ENCODE measurements at places on chromosomes 12 and 14.

- DNase-seq = no peak
Measured at GRCh38 chr12:60308366-60308991, 712.6 kb downstream of the SLC16A7 start.

DNA sequence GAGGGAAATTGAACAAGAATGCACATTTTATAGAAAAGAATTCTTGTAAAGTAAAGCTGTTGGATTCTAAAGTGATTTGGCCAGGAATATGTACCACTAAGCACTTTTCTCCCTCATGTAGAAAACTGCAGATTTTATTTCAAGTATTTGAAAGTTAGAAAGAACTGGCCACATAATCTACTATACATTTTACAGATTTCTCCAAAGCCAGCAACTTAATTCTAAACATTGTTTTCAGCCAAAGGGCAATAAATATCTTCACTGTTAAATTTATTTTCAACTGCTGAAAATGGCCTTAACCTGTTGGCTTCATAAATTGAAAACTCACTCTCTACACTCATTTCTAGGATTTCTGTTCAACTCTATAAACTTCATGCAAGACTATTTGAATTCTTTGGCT is 15.6 kb upstream of the KERA start:
- no peak for DNase-seq

DNA sequence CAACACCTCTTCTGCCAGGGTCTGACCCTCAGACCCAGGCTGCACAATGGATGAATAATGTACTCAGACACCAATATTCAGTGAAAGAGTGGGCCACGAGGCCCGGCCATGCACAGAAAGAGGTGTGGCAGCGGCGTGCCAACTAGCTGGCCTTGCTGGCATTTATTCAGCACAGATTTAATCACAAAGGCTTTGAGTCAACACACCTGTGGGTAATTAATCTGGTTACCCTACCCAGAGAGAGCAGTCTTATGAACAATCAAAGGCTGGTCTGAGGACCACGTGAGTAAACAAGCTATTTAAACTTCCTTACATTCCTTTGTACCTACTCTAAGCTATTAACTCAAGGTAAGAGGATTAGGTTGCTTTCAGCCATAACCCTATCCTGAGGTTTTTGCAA is 324.8 kb downstream of the C12orf50 start:
- DNase-seq = no peak

- DNase-seq = no peak
Measured at GRCh38 chr12:43273467-43273866, 278.5 kb downstream of the ADAMTS20 start.

- no peak for DNase-seq
Measured at GRCh38 chr12:943051-943450, 6.4 kb downstream of the RAD52 start.

DNA sequence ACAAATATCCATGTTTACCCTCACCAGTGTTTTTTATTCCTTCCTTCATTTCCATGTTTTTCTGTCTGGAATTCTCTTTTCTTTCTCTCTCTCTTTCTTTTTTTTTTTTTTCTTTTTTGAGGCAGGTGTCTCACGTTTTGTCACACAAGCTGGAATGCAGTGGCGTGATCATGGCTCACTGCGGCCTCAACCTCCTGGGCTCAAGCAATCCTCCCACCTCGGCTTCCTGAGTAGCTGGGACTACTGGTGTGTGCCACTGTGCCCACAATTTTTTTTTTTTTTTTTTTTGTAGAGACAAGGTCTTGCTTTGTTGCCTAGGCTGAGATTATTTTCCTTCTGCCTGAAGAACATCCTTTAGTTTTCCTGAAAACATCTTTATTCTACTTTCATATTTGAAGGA is 15.0 kb upstream of the AMIGO2 start:
- DNase-seq = no peak

DNA sequence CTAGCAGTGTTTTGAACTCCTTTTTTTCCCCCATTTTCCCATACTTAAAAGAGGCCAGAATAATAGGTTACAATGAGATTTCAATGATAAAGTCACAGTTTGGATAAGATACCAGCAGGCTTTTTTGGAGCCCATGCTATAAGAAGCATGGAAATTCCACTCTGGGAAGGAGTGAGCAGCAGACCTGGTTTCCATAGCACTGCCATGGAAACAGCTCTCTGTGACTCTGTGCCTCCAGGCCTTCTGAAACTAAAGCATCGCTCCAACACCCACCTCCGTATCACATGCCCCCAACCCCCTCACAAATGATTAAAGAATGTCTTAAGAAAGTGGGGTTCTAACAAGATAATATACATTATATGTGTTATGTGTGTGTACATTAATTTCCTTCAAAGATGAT is 165.0 kb downstream of the GRIN2B start:
- DNase-seq = no peak

DNA sequence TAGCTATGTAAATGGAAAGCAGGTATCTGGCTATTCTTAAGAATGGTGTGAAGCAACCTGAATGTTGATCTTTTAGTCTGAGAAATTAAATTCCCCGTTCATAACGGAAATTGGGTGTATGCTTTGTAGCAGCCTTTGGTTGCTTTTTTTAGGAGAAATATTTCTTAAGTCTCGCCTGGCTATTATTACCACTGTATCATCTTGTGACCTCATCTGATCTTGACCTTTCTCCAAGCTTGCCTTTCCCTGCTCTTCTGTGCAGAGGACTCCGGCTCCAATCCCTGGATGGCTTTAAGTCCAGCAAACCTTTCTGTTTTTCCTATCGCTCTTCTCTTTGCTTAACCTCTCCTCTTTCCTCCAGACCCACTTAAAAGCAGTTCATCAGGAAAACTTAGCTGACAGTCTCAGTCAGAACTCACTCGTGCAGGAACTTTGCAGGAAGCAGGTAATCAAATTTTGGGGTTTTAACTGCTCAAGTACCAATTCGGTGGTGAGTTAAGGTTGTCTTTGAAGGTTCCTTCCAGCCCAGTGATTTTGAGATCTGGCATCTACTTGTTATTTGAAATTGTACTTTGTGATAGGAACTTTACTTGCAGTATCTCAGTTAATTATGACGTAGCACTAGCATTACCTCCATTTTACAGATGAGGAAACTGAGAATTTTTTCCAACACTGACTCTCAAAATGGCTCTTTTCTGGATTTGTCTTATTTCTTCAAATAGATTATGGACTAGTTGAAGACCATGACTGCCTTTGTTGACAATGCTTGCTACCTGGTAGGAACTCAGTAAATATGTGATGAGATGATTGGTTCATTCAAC is 14.1 kb downstream of the PPFIBP1 start:
- no peak for DNase-seq

- DNase-seq = no peak
Measured at GRCh38 chr12:110750784-110751461, 8.2 kb upstream of the PPP1CC start.

DNA sequence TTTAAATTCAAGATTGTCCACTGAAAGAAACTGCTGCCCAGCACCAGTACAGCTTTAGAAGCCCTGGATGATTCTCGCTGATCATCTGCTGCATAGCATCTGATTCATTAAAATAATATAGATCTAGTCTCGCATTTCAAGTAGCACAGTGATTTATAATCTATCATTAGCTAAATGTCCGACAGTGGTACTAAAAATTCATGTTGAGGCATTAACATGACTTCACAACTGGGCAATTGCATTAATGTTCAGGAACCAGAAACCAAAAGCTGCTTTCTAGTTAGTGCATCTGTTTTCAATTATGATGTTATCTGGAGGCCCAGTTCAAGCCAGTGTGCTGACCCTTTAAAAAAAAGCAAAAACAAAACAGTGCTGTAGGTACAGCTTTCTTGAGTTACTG is 1987.2 kb upstream of the SEL1L start:
- DNase-seq = no peak

All from NCI-H510A treated with DMSO at 0.1 percent for 48 hours (cell line).